ENCODE measurements at places on chromosomes 16 and 17.

- DNase-seq, result no peak
Measured at GRCh38 chr17:63504261-63504660, 18.9 kb upstream of the KCNH6 start.

DNA sequence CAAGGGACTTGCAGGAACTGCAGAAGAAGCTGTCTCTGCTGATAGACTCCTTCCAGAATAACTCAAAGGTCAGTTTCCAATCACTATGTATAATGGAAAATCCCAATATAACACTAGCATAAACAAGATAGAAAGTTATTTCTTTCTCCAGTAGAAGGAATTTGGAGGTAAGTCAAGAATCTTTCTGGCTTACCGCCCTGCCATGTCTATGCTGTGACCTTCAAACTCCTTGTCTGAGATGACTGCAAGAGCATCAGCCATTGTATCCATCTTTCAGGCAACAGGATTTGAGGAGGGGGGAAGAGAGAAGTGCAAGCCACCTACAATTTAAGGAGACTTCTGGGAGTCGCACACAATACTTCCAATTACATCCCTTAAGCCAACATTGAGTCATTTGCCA lies 2.7 kb downstream of the LDAF1 start:
- no peak for DNase-seq

DNA sequence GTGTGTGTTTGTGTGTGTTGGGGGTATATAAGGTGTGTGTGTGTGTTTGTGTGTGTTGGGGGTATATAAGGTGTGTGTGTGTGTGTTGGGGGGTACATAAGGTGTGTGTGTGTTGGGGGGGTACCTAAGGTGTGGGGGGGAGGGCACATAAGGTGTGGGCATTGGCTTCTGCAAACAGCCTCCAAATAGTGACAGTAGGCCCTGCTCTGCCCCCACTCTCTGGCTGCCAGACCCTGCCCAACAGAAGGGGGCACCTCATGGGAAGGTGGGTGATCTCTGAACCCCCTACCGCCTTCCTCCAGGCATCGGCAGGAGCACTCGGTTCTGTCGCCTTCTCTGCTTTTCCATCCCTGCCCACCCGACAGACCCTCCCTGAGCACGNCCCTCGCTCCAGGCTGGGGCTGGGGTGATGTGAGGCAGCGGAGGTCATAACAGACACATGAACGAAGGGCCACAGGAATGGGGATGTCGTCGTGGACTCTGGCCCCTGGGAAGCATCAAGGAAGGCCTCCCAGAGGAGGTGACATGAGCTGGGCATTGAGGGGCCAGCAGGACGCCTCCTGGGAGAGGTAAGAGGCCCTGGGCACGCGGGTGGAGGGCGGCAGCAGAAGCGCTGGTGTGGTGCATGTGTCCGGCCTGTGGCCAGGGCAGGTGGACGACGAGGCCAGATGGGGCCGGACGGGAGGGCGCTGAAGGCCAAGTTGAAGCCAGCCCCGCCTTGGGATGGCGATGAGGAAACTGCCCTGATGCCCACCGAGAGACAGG lies 136.6 kb upstream of the RPH3AL start:
- DNase-seq, result peak; percentile 25

DNA sequence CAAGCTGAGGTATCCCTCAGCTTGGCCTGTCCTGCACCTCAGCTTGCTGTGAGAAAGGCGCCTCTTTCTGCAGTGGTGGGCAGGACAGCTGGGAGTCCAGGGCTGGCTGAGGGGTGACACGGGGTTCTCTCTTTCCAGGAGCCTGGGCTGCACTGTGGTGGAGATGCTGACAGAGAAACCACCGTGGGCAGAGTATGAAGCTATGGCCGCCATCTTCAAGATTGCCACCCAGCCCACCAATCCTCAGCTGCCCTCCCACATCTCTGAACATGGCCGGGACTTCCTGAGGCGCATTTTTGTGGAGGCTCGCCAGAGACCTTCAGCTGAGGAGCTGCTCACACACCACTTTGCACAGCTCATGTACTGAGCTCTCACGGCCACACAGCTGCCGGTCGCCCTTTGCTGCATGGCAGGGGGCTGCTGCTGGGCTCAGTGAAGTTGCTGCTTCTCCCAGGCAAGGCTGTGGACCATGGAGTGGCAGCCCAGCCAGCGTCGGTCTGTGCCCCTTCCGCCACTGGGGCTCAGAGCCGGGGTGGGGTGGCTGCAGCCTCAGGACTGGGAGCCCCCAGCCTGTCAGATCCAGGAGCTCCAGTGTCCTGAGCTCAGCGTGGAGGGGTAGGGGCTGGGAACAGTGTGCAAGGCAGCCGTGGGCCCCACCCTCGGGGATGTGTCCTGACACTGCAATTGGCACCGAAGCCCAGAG lies 6.4 kb downstream of the LIMD2 start:
- no peak for DNase-seq

- no peak for DNase-seq
Measured at GRCh38 chr16:53755026-53755910, 51.3 kb downstream of the FTO start.

- DNase-seq, result no peak
Measured at GRCh38 chr17:222172-222571, 40.7 kb upstream of the DOC2B start.

DNA sequence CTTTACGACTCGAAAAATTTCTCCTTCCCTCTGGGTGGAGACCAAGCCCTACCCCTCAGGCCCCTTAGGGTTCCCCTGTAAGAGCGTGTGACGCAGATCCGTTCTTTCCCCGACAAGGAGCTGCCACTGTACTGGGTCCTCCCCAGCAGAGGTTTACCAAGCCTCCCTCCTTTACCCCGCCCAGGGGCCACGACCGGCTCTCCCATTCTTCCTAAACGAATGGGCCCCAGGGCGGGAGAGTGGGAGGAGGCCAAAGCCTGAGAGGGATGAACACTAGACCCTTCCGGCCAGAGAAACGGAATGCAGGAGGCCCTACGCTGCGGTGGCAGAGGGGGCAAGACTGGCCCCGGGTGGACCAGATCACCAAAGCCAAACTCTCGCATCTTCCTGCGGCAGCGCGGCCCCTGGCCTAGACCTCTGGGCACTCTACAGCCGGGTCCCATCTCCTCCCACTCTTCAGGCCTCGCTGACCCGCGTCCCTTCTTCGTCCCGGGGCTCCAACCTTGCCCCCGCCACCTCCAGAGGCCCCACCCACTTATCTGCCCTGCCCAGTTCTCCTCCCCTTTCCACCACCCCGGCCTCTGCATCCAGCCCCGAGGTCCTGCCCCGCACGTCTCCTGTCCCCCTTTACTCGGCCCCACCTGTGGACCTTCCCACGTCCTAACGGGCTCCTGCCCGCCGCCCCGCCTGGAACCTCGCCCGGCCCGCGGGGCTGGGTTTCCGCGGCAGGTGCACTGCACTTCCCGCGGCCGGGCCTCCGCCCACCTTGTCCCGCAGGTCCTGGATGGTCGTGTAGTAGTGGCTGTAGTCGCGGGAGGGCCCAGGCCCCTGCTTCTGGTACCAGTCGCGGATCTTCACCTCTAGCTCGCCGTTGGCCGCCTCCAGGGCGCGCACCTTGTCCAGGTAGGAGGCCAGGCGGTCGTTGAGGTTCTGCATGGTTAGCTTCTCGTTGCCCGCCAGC lies 765 bp downstream of the KRT19 start:
- no peak for DNase-seq

DNA sequence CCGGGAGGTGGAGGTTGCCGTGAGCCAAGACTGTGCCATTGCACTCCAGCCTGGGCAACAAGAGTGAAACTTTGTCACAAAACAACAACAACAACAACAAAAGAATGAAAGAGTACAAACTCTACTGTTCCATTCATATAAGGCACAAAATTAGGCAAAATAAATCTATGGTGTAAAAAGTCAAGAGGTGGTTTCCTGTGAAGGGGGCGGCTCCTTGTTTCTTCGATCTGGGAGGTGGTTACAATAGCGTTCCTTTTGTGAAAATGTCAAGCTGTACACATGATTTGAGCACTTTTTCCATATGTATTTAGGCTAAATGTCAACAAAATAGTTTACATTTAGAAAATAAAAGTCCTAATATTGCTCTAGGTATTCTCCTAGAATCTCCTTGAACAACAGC lies 6.9 kb downstream of the SIAH1 start:
- DNase-seq, result no peak

DNA sequence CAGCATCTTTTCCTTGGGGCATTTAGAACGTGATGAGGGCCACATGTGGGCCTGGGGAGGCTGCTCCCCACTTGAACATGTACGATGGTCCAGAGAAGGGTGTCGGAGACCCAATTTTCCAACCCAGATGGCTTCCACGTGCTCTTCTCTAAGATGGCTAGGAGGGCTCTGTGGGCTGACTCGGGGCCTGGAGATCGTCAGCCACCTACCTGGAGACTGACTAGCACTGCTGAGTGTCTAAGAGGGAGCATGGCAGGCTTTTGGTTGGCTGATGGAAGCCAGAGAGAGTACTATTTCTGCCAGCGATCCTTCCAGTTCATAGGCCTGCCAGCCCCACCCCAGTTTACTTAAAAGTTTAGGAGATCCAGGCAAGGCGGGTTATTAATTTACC lies 60.2 kb upstream of the CLEC18A start:
- DNase-seq, result no peak

- no peak for DNase-seq
Measured at GRCh38 chr17:4728124-4728523, 3.1 kb upstream of the MED11 start.

- DNase-seq, result no peak
Measured at GRCh38 chr17:39702901-39703893, 3.3 kb downstream of the ERBB2 start.

DNA sequence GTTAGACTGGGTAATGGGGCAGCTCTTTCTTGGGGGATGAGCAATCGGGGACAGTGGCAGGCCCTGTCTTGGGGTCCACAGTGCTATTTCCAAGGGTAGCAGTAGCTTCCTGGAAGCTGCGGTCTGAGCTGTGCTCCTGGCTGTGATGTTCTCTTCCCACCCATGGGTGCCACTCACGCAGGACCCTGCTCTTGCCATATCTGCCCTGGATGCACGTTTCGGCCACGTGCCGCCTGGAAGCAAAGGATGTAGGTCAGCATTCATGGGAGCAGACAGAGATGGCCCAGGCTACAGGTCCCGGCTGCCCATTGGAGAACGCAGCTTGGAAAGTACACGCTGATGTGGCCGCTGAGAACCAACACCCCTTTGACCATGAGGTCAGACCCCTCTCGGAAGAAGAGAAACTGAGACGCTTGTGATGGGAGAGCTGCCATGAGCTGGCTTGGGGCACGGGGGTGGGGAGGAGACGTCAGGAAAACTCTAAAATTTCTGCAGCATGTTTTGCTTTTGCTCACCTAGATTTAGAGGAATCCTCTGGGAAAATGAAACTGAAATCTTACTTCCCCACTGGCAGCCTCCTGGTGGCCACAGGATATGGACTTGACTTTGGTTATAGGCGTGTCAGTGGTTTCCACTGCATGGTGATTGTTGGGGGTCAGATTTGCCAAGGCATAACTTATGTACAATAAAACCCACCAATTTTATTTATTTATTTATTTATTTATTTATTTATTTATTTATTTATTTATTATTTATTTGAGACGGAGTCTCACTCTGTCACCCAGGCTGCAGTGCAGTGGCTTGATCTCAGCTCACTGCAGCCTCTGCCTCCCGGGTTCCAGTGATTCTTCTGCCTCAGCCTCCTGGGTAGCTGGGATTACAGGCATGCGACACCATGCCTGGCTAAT lies 36.2 kb upstream of the IRF8 start:
- DNase-seq, result no peak

- DNase-seq, result no peak
Measured at GRCh38 chr16:65601781-65602180, 479.9 kb upstream of the CDH11 start.

GRCh38 chr17:1636732-1637285 lies 8.2 kb upstream of the SLC43A2 start:
- DNase-seq, result no peak

GRCh38 chr17:64297467-64298088 lies 34.5 kb upstream of the TEX2 start:
- DNase-seq, result no peak

GRCh38 chr17:36848008-36848902 lies 89.0 kb upstream of the LHX1 start:
- DNase-seq, result no peak

GRCh38 chr17:73247726-73248125 lies 14.0 kb downstream of the CPSF4L start:
- no peak for DNase-seq

GRCh38 chr17:77487677-77488530 lies 347.1 kb downstream of the SEC14L1 start:
- no peak for DNase-seq

- DNase-seq, result no peak
Measured at GRCh38 chr17:68697850-68698361, 96.7 kb upstream of the FAM20A start.

- no peak for DNase-seq
Measured at GRCh38 chr17:73833775-73834488, 189.7 kb upstream of the SDK2 start.

DNA sequence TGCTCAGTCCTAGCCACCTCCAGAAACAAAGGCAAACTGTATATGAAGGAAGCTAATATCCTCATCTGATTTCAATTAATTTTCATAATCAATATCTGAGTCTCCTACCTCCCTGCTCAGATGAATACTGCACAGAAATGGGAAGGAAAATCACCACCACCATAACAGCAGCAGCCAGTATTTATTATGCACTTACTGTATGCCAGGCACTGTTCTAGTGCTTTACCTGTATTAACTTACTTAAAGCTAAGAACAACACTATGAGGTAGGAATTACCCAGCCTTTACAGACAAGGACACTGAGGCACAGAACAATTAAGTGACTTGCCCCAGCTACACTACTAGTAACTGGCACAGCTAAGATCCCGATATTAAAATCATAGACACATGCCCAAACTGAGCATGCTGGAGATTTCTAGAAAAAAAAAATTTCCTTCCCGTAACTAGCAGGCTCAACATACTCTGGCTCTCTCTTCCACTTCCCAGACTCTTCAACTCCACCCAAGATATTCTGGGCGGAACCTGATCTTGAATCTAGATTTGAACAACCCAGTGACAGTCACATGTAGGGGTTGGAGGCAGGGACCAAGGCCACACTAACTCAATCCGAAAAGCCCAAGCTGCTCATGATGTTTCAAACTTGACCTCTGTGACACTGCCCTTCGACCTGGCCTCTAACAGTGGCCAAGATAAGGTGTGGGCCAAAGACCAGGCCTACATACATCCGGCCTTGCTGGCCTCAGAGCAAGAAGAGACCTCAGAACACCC lies 3.9 kb downstream of the TRIM25 start:
- no peak for DNase-seq

DNA sequence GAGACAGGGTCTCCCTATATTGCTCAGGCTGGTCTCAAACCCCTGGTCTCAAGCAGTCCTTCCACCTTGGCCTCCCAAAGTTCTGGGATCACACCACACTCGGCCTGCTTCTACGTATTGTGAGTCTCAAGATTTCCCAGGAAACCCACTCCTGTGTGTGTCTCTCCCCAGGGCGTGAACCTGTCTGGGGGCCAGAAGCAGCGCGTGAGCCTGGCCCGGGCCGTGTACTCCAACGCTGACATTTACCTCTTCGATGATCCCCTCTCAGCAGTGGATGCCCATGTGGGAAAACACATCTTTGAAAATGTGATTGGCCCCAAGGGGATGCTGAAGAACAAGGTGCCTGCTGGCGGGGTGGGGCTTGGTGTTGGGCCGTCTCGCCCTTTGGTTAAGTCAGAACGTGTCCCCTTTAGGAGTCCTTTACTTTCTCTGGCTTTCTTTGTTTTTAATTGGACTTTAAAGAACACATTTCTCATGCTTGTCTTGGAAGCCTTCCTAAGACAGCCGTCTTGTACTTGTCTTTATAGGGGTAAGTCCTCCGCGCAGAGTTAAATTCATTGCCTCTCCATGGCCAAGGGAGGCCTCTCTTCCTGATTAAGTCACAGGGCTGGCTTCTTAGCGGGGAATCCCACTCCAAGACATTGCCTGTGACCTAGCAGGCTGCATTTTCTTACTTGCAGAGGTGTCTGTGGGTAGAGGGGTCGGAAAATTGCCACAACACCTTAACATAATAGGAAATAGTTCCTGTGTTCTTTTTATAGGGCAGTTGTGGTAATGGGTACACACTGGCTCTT lies 136.4 kb downstream of the ABCC6 start:
- DNase-seq, result no peak
